ENCODE measurements at places on chromosomes 11 and 22.

DNA sequence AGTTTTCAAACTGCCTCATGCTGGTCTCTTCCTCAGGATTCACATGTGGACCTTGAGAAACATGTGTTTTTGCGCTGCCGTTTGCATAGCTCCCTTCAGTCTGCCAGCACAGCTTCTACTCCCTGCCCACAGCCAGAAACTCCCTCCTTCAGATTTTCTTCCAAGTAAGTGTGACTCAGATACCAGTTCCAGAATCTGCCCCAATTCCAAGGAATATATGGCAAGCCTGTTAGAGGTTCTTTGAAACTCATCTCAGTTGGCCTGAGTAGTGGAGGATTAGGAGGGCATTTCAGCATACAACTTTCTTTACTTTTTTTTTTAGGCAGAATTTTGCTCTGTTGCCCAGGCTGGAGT lies 67.1 kb downstream of the SNX19 start:
- H3K4me1 ChIP-seq = no peaks in the 10 kb centered on the region
- H3K36me3 ChIP-seq = no peaks in the 10 kb centered on the region
- no peak for DNase-seq
- H3K27me3 ChIP-seq = peaks cover 2% of the 10 kb centered on the region
- no peak overlapping the region for H3K4me3 ChIP-seq
- H3K27ac ChIP-seq = no peak overlapping the region

- H3K27ac ChIP-seq = no peak overlapping the region
- DNase-seq = no peak
- H3K27me3 ChIP-seq = no peaks in the 10 kb centered on the region
These were observed 14.8 kb downstream of the TAB1 start for GRCh38 chr22:39414377-39414776.

DNA sequence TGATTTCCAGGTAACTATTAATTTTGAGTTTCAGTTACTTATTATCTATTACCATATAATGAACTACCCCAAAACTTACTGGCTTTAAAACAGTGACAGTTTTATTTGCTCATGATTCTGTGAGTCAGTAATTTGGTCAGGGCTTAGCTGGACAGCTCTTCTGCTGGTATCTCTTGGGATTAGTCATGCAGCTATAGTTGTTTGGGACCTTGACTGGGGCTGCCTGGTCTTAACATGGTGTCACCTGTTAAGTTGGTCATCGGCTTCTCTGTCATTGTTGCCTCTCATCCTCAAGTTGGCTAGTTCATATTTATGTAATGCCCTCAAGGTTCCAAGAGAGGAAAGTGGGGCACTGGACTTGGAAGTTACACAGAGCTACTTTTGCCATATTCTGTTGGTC lies 177.5 kb downstream of the TMEM135 start:
- no peaks in the 10 kb centered on the region for H3K27me3 ChIP-seq
- no peaks in the 10 kb centered on the region for H3K4me1 ChIP-seq
- no peaks in the 10 kb centered on the region for H3K36me3 ChIP-seq
- no peak overlapping the region for H3K4me3 ChIP-seq
- H3K27ac ChIP-seq = no peak overlapping the region

- H3K27ac ChIP-seq = no peak overlapping the region
- no peaks in the 10 kb centered on the region for H3K27me3 ChIP-seq
These were observed 9.8 kb downstream of the MYRF start for GRCh38 chr11:61762223-61762615.

- H3K36me3 ChIP-seq = no peaks in the 10 kb centered on the region
- H3K4me3 ChIP-seq = peak overlapping the region; percentile 67
- peaks cover 12% of the 10 kb centered on the region for H3K4me1 ChIP-seq
These were observed 677 bp downstream of the DYNC2H1 start for GRCh38 chr11:103109818-103110388.

GRCh38 chr11:46970913-46971625 lies 34.5 kb downstream of the CSTPP1 start:
- no peaks in the 10 kb centered on the region for H3K4me1 ChIP-seq
- no peak overlapping the region for H3K4me3 ChIP-seq
- DNase-seq = no peak
- no peak overlapping the region for H3K27ac ChIP-seq

GRCh38 chr22:29912605-29913398 lies 29.8 kb downstream of the MTMR3 start:
- H3K4me1 ChIP-seq = peaks cover 16% of the 10 kb centered on the region
- no peaks in the 10 kb centered on the region for H3K27me3 ChIP-seq
- H3K36me3 ChIP-seq = no peaks in the 10 kb centered on the region
- no peak overlapping the region for H3K4me3 ChIP-seq

- no peaks in the 10 kb centered on the region for H3K36me3 ChIP-seq
- peaks cover 100% of the 10 kb centered on the region for H3K4me1 ChIP-seq
- H3K27me3 ChIP-seq = no peaks in the 10 kb centered on the region
- no peak for DNase-seq
These were observed 26.3 kb downstream of the RTN4R start for GRCh38 chr22:20241579-20242392.

GRCh38 chr11:65992056-65992455 lies 9.9 kb downstream of the EIF1AD start:
- H3K36me3 ChIP-seq = peaks cover under 1% of the 10 kb centered on the region
- peaks cover 10% of the 10 kb centered on the region for H3K4me1 ChIP-seq
- no peak overlapping the region for H3K27ac ChIP-seq
- no peak overlapping the region for H3K4me3 ChIP-seq
- no peaks in the 10 kb centered on the region for H3K27me3 ChIP-seq
- DNase-seq = no peak

DNA sequence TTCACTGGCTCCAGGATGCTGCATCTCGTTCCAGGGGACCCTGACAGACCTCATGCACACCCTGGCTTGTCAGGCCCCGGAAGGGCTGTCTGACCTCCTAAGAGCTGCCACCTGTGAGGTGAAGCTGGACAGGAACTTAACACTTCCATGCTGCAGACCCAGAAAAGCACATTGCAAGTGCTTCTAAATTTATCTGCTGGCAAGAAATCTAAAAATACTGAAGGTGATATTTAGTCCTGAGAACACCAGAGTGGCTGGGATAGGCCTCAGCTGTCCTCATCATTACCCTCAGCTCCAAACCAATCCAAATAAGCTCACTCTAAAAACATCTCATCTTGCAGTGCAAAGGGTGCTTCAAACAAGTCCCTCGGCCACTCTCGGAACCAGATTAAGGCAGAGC lies 46.7 kb downstream of the ABTB2 start:
- DNase-seq = no peak
- no peaks in the 10 kb centered on the region for H3K27me3 ChIP-seq
- H3K4me1 ChIP-seq = peaks cover 11% of the 10 kb centered on the region
- no peaks in the 10 kb centered on the region for H3K36me3 ChIP-seq
- no peak overlapping the region for H3K4me3 ChIP-seq

DNA sequence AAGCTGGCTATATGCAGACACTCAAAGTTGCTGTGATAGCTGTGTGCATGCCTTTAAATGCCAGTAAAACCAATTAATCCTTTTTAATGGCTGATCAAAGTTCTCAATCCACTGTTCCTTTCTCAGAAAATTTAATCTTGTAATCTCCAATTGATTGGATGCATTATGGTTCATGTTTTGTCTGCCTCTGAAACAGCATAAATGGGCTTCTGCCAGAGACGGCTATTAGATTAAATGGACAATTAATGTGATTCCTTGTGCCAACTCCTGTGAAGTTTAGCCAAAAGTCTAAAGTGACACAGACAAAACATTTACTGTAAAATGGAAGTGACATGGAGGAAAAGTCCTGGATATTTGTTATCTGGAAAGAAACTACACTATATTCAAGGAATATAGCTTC lies 952.5 kb upstream of the FAT3 start:
- no peaks in the 10 kb centered on the region for H3K36me3 ChIP-seq
- no peak overlapping the region for H3K4me3 ChIP-seq
- H3K27ac ChIP-seq = no peak overlapping the region

DNA sequence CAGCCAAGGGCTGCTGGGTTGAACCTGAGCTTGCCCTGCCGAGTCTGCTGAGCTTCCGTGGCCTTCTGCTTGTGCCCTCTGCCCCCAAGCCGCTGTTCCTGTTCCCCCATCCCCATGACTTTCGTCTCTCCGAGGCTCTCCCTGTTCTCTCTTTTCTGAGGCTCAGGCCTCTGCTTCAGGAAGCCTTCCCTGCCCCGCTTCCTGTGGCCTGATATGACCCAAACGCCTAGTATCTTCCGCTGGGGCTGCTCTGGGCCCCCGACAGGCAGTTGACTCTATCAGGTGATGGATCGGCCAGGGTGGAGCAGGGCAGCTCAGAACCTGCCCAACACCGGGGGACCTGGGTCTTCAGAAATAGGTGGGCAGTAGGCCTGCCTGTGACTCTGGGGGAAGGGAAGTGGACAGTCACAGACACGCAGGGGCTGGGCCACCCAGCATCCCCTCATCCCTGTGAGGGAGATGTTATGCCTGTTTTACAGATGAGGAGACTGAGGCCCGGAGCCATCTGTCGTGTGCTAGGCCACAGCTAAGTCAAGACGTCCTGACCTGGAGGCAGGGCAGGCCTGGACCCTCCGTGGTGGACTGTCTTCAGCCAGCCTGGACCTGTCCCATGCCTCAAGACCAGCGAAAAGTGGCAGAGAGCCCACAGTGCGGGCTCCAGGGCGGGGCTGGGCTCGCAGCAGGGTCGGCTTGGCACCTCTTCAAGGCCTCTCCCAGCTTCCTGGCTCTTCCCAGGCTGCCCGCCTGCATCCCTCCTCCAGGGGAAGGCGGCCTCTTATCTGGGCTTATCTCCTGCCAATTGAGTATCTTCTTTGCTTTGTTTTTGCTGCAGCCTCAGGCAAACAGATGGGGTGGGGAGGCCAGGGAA lies 16.2 kb downstream of the BAD start:
- H3K27me3 ChIP-seq = no peaks in the 10 kb centered on the region
- no peak for DNase-seq
- H3K36me3 ChIP-seq = no peaks in the 10 kb centered on the region
- peak overlapping the region; percentile 97 for H3K4me3 ChIP-seq
- peaks cover 43% of the 10 kb centered on the region for H3K4me1 ChIP-seq

- peaks cover 6% of the 10 kb centered on the region for H3K27me3 ChIP-seq
- H3K36me3 ChIP-seq = no peaks in the 10 kb centered on the region
- H3K27ac ChIP-seq = no peak overlapping the region
- no peak for DNase-seq
These were observed 1.7 kb upstream of the LRRC74B start for GRCh38 chr22:21043860-21044535.

DNA sequence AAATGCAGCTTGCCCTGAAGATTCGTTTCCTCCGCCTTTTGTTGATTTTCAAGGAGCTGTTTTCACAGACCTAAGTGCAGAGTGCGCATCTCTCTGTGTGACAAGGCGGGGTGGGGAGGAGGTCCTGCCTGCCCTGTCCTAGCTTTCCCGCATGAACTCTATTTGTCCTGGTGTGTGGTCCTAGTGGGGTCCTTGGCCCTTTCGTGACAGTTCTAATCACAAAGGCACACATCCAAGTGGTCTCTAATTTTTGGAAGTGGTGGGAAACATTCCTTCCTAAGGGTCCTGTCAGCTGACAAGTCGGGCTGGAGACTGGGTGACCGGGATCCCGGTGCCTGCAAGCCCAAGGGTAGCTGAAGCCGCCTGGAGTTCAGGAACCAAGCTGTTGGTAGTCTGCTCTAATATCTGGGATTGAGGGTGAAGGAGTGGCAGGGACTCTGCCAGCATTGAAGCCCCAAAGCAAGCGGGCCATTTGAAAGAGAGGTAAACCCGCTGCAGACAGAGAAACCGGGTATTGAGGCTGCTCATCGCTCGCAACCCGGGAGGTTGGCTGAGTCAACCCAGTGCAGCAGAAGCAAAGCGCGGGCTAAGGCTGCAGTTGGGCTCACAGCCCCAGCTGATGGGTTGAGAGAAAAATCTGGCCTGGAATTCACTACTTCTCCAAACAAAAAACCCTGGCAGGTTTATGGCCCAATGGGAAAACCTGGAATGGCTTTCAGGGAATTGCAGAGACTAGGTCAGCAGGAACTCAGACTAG lies 28.1 kb upstream of the FBXO3 start:
- H3K27ac ChIP-seq = no peak overlapping the region
- DNase-seq = no peak
- H3K36me3 ChIP-seq = no peaks in the 10 kb centered on the region

DNA sequence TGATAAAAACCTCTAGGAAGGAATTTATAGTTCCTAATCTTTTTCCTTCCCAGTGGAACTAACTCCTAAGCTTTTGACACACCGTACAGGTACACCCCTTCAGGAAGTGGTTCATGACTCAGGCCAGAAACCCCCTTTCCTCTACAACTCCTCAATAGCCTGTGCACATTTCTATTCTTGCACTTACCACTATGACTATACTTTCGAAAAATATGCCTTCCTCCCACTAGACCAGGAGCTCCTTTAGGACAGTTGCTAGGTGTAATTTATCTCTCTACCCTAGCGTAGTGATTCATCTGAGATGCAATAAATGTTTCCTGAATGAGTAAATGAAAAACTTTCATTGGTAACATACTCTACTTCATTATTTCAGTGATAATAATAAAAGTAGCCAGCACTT lies 14.5 kb downstream of the MAP6 start:
- no peaks in the 10 kb centered on the region for H3K27me3 ChIP-seq
- no peak overlapping the region for H3K27ac ChIP-seq
- H3K4me3 ChIP-seq = no peak overlapping the region
- no peak for DNase-seq
- H3K36me3 ChIP-seq = no peaks in the 10 kb centered on the region

GRCh38 chr11:134098566-134099184 lies 29.8 kb downstream of the JAM3 start:
- no peak overlapping the region for H3K27ac ChIP-seq
- no peak for DNase-seq
- no peaks in the 10 kb centered on the region for H3K36me3 ChIP-seq
- H3K4me3 ChIP-seq = no peak overlapping the region

Data from CD4-positive, alpha-beta T cell (primary cell).